GOT3 (cell line): ENCODE measurements at places on chromosomes 13 and 19.

DNA sequence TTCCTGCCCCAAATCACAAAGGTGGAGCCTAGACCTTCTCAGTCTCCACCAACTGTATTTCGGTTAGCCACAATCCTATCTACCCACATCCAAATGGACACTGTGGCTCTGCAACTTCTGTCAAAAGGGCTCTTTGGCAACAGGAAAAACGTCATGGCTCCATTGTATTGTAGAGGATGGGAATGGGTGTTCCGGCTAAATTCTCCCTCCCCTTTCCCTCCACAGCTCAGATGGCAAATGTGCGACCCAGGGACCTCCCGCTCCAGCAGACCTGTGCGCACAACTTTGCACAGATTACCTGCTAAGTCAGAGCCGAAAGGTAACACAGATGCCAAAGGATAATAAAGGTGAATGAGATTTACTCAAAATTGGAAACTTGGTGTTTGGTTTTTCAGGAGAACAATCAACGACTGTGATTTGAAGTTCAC lies 968 bp upstream of the KL start:
- no peak for DNase-seq

DNA sequence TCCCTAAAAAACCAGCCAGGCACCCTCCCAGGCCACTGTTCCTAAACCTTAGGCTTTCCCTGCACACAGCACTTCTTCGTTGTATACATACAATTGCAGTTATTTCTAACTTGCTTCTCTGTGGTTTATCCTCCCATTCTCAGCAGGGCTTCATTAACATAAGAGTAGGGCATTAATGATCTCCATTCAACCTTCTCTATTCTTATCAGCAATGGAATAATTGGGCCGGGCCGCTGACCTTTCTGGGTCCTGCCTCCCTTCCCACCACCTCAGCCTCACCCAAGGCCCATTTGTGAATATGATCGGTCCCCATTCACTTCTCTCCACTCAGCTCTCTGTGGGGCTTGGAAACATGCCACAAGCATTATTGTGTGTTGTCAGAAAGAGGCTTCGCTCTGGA lies 184.2 kb downstream of the SUCLA2 start:
- no peak for DNase-seq

DNA sequence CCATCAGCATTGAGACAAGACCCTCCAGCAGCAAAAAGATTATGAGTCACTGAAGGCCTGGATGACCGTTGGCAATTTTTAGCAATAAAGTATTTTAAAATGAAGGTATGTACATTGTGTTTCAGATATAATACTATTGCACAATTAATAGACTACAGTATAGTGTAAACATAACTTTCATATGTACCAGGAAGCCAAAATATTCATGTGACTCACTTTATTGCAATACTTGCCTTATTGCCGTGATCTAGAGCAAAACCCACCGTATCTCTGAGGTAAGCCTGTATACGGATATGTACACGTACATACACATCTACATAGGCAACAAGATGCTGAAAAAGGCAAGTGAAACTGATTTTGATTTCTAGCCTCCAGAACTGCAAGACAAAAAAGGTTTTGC lies 103.3 kb downstream of the EDNRB start:
- no peak for DNase-seq

- DNase-seq, result no peak
These were observed 16.9 kb downstream of the CERS1 start for GRCh38 chr19:18878858-18879578.

DNA sequence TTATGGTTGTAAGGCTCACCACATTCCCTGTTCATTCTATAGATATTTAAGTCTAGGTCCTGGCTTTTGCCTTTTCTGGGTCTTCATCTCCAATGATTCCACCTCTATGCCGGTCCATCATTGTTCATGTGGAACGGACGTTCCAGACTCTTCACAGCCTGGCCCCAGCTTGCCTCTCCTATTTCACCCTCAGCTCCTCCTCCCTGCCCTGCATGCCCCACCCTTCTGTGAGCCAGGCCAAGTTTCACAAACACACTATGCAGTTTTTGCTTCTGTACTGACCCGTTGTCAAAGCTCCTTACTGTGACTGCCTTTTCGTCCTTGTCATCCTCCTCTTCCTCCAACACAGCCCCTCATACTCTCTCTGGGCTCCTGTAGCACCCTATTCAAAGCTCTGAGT lies 31.3 kb downstream of the TEX26 start:
- no peak for DNase-seq

- DNase-seq, result no peak
These were observed 39.5 kb upstream of the WASF3 start for GRCh38 chr13:26517936-26518335.

DNA sequence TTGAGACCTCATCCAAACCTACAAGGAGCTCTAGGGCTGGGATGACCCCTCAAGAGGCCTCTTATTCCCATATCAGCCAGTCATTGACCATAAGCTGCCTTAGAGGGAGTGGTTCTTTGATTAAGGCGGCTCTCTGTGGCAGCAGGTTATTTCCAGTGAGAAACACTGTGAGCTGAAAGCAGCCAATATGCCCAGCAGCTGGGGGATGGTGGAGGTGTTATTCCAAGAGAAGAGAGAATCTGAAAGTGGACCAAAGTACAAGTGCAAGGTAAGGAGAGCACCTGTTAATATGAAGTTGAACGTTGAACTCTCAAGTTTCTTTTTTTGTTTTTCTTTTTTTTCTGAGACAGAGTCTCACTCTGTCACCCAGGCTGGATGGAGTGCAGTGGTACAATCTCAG lies 20.2 kb upstream of the FNDC3A start:
- no peak for DNase-seq

GRCh38 chr19:10516064-10516385 lies 1.2 kb downstream of the S1PR5 start:
- no peak for DNase-seq

GRCh38 chr13:111131611-111132010 lies 16.5 kb downstream of the ARHGEF7 start:
- no peak for DNase-seq

DNA sequence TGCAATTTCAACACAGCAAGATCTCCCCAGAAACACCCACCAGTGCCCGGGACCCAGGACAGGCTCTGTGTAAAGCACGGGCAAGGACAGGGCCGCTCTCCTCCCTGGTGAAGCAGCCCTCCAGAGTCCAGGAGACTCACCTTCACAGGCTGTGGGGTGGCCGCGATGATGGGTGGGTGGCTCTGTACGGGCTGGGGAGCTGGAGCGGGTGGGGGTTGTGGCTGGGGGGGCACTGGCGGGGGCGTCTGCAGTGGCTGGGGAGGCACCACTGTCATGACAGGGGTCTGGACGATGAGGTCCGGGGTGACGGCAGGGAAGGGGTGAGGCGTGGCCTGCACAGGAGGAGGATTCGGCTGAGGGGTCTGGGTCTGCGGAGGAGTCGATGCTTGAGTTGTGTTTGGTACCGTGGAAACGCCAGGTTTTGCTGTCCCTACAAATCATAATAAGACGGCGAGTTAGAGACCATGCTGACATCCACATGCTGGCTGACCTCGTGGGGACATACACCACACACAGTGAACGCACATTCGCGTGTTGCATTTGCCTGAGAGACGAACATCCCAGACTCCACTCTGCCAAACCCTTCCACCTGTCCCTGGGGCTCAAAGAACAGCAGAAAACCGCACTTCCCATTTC lies 33.1 kb upstream of the EPHX3 start:
- DNase-seq, result no peak

- DNase-seq, result no peak
These were observed 373.2 kb downstream of the KCNRG start for GRCh38 chr13:50388481-50388880.

DNA sequence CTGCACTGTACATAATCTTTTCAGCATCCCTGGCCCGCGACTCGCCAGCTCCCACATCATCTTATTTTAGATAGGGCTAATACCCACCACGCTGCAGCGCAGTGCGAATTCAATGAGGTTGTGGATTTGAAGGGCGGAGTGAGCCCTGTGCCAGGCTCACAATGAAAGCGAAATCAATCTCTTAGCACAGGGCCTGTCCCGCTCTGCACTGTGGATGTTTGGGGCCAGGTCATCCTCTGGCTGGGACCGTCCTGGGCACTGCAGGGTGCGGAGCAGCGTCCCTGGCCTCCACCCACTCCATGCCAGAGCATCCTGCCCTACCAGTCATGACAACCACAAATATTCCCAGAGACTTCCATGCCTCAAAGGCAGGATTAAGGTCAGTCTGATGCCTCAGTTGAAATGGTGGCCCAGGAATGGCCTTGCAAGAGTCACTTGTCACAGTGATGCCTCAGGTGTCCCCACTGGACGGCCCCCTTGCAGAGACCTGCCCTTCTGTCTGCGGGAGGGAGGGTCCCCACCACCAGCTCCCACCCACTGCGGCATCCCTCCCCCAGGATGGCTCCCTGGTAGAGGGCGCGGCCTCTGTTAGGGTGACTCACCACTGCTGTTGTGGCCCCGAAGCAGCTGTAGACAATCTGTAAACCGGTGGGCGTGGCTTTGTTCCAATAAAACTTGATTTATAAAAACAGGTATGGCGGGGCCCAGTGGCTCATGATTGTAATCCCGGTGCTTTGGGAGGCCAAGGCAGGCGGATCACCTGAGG lies 5.6 kb downstream of the UHRF1 start:
- no peak for DNase-seq

DNA sequence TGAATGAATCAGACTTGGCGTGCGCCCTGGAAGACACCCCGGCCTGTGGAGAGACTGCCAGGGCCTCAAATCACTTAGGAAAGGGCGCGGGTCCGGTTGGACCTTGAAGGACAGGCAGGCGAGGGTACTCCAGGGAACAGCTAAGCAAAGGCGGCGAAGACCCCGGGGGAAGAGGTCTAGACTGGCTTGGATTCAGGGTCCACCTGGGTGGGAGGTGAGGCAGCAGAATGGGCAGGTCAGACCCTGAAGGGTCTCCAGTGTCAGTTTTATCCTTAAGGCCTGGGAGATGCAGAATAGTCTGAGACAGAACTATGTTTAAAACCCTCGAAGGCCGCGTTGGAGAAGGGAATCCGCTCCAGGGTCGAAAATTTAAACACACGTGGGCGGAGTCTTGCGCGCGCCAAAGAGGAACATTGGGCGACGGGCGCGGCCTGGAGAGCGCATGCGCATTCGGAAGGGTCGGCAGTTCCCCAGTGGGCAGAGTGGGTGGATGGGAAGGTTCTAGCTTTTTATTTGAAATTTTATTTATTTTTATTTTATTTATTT lies 567 bp upstream of the SMG9 start:
- DNase-seq, result peak; percentile 21

DNA sequence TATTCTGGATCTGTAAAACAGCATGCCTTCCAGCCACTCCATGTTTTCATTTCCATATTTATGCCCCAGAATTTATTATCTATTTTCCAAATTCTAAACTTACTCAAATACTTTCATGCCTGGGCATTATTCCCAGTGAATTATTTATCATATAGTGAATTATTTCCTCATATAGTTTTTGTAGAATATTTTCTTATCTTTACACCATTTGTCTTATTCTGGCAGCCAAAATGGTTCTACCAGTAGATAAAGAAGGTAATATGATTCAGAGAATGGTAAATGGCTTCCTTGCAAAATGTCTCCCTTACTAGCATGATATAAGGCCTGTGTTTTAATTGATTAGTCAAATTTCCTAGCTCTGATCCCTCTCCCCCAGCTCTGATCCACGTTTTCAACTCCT lies 305.8 kb downstream of the SPRY2 start:
- DNase-seq, result no peak

GRCh38 chr19:4294389-4294788 lies 7.8 kb downstream of the TMIGD2 start:
- no peak for DNase-seq

- peak; percentile 70 for DNase-seq
These were observed at the start of gene ZNF784 for GRCh38 chr19:55624109-55625003. Gene ZNF784 (minus strand): TSS chr19:55624566. CDS start chr19:55624561, 5 bp downstream.

DNA sequence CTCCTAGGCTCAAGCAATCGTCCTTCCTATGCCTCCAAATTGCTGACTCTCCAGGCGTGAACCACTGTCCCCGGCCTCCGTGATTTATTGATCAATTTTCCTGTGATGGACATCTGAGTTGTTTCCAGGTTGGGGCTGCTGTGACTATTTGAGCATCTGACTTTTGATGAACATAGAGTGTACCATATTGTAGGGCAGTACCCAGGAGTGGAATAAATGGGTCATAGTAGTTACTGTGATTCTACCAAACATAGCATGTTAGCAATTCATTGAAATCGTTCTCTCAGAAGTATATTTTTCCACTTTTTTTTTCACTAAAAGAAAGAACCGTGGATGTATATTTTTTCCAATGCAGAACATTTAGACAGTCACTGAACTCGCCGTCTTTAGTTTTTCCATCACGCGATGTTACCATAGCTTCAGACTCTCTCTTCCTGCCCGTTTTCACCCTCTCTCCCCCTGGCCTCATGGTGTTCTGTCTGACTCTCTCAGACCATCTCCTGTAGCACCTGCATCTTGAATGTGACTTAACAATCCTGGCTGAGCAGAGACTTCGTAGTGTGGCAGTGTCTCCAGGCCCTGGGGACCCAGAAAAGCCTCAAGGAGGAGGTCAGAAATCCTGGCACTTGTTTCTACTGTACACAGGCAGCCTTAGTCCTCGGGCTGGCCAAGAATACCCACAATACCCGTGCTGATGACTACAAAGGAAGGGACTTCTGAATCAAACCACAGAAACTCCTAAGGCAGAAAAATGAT lies 3.2 kb upstream of the RASGRP4 start:
- no peak for DNase-seq

GRCh38 chr13:28622286-28622685 lies 36.6 kb upstream of the POMP start:
- no peak for DNase-seq

- no peak for DNase-seq
These were observed 429.0 kb upstream of the MIR17HG start for GRCh38 chr13:90918536-90918935.

DNA sequence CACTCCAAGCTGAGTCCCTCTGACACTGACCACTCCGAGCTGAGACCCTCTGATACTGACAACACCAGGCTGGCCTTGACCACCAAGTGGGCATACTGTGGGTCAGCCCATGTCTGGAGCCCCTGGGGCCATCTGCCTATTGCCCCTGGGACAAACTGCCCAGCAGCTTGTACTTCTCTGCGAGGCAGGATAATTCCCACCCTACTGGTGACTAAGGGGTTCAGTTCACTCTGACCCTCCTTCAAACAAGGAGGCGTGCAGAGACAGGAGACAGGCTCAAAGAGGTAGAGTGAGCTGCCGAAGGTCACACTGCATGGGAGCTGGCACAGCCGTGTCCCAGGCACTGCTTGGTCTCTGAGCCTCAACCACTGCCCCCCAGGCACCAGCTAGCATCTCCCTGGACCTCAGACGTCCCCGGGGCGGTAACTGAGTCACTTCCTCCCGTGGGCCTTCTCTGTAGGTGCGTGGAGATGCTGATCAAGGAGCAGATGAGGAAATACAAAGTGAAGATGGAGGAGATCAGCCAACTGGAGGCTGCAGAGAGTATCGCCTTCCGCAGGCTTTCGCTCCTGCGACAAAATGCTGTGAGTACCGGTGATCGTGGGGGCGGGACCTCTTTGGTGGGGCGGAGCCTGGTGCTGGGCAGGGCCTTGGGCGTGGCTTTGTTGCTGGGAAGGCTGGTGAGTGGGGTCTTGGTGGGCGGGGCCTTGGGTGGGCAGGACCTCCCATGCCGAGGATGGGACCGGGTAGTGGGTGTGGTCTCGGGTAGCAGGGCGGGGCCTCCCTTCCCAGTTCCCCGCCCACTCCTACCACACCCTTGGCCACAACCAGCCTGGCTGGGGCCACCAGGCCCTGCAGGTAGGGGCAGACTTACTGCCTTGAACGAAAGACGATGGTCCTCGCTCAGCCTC lies 5.8 kb upstream of the USE1 start:
- DNase-seq, result no peak
